ENCODE measurements at places on chromosomes 1 and 21.

DNA sequence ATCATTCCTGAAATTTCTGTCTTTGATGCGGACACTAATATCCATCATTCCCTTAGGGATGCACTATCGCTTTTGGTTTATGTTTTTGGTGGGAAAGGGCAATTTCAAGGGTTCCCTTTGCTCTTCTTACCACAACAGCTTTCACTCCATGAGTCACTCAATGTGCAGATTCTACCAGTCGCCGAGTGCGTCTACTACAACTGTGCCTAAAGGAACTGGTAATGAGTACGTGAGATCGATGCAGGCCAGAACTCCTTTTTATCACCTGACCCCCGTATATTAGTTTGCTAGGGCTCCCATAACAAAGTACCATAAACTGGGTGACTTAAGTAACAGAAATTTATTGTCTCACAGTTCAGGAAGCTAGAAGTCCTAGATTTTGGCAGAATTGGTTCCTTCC is 27.5 kb upstream of the TMEM54 start:
- no peak for DNase-seq

DNA sequence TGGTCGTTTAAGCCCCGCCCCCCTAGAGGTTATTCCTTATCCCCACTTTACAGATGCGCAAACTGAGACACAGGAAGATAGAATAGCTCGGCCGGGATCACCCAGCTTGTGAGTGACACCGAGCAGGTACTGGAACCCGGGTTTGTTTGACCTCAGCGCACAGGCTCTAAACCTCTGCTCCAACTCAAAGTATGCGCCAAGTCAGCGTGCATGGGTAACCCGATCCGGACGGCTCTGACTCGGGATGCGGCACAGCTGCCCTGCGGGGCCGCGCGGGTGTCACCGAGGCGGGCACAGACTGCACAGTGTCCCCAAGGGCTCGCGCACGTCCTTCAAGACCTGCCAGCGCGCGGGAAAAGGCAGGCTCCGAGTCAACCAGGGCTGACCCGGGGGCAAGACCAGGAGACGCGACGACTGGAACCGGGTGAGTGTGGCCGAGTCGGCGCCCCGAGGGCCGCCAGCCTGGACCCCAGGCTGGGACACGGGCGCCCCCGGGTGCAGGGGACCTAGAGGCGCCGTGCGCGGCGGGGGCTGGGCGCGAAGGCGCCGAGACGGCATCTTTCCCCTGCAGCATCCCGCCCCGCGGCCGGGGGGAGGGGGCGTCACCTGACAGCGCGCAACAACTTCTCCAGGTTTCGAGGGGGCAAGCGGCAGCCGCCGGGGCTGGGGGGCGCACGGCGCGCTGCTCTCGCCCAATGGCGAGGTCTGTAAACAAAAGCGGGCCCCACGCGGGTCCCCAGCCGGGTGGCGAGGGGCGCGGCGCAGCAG is 101.9 kb upstream of the SOD1 start:
- DNase-seq: no peak

DNA sequence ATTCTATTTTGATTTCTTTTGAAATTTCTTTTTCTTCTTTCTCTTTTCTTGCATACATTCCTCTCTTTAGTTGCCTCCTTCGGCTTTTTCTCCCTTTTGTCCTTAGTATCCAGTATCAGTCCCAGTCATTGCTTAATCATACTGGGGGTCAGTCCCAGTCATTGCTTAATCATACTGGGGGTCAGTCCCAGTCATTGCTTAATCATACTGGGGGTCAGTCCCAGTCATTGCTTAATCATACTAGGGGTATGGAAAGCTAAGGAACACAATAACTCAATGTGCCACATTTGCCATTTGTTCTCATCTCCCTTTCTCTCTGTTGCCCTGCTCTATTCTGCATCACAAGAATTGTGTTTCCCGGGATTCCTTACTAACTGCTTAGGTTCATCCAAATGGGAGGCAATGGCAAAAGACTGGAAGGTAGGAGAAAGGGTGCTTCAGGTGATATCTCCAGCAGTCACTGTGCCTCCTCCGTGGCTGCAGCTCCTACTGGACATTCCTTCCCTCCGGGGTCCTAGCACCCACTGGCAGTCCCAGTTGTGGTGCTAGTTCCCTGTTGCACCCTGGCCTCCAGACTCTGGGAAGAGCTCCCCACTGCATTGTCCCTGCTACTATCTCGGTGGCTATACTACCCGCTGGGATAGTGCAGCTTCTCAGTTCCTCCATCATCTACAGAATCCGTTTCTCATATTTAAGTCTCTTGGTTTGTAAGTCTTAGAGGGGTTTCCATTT is 32.6 kb upstream of the LAMC1 start:
- DNase-seq: no peak

GRCh38 chr1:19140465-19140864 is 69.6 kb downstream of the UBR4 start:
- DNase-seq: no peak

DNA sequence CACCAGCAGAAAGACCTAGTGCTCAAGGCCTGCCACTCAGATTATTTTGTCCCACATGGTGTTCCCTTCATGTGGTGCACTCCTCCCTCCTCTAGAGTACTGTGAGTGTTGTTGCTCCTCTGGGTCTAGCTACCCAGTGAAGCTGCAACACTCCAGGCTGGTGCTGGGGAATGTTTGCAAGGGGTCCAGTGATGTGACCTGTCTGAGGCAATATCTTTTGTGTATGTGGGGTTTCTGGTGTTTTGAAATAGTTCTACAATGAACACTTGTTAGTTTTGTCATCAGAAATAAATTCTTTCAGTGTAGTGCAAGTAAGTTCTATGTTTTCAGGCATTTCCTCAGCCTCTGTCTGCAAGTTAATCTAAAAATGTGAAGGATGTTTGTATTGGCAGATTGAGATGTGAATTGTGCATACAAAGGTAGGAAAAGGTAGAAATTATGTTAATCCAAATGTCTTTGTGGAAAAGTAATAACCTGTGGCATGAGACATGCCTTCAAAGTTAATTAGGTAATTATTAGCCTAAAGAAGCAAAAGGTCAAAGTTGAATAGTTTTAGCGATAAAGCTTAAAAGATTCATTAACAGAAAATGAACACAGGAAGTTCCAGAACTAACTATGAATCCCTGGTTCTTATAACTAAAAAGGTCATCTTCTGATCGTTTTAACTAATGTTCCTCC is 616.8 kb downstream of the LTN1 start:
- DNase-seq: no peak

DNA sequence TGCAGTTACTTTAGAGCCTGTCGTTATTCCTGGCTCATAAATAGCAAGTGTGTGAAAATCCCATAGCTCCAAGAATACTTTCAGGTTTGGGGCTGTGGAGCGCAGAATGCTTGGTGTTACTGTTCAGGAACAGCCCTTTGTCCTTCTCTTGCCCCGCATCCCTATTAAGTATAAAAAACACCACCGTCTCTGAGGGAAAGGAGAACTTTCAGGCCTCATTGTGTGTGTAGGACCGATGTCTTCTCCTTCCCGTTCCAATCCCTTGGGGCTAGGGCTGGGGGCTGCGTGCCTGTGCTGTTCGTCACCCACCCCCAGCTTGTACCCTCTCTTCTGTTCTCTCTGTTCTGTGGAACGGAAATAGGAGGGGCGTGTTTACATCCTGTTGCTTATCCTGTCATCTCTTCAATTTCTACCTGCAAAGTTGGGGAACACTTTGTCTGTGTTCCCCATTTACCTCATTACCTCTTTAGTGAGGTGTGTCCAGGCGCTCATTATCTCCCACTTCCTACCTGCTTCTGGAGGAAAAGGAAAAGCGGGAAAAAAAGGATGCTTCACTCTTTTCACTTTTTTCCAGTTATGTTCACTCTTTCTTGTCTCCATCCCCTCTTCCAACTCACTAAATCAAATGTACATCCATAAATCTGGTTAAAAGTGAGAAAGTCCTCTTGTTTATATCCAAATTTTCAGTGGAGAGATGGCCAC is 788 bp upstream of the TXNIP start:
- DNase-seq: no peak

All from AML-193 (cell line).